ENCODE measurements at places on chromosomes 11 and 22. TPM values are rescaled to one million over a fixed set of nuclear protein-coding genes. Genes with fewer than 3 reads are reported as not detected.

The TTC36 gene
- not detected for total RNA-seq

The IL10RA gene
- total RNA-seq: 0.07 TPM

The RIMBP3B gene
- total RNA-seq: 0.29 TPM

The LRRC4C gene
- not detected for total RNA-seq

The TNRC6B gene
- 5.9 TPM for total RNA-seq

The OR8D2 gene
- total RNA-seq: not detected

The PHLDA2 gene
- total RNA-seq: 81.8 TPM

The OR1S2 gene
- total RNA-seq: not detected

The ACRV1 gene
- total RNA-seq: 0.12 TPM

The GPR83 gene
- 0.09 TPM for total RNA-seq

The BIK gene
- 1.7 TPM for total RNA-seq

The LSP1 gene
- 1.7 TPM for total RNA-seq

The MACROD1 gene
- total RNA-seq: 15.1 TPM

The H19 gene
- 16.4 TPM for total RNA-seq

The LRRN4CL gene
- 0.08 TPM for total RNA-seq

The CHRM1 gene
- total RNA-seq: 0.07 TPM
